Thymus (tissue), 14 donors: ENCODE measurements at places on chromosomes 4 and X.

GRCh38 chr4:177099211-177099610 is 210.5 kb upstream of the NEIL3 start:
- DNase-seq = no peak

- DNase-seq = no peak
Measured at GRCh38 chr4:172411149-172411548, 597.9 kb downstream of the GALNTL6 start.

GRCh38 chr4:115664285-115664684 is 550.9 kb upstream of the NDST4 start:
- DNase-seq = no peak

- peak; percentile 19 for DNase-seq
Measured at GRCh38 chr4:74632634-74633033, 161.7 kb downstream of the BTC start.

- no peak for DNase-seq
Measured at GRCh38 chr4:123593655-123594054, 197.1 kb downstream of the SPRY1 start.

DNA sequence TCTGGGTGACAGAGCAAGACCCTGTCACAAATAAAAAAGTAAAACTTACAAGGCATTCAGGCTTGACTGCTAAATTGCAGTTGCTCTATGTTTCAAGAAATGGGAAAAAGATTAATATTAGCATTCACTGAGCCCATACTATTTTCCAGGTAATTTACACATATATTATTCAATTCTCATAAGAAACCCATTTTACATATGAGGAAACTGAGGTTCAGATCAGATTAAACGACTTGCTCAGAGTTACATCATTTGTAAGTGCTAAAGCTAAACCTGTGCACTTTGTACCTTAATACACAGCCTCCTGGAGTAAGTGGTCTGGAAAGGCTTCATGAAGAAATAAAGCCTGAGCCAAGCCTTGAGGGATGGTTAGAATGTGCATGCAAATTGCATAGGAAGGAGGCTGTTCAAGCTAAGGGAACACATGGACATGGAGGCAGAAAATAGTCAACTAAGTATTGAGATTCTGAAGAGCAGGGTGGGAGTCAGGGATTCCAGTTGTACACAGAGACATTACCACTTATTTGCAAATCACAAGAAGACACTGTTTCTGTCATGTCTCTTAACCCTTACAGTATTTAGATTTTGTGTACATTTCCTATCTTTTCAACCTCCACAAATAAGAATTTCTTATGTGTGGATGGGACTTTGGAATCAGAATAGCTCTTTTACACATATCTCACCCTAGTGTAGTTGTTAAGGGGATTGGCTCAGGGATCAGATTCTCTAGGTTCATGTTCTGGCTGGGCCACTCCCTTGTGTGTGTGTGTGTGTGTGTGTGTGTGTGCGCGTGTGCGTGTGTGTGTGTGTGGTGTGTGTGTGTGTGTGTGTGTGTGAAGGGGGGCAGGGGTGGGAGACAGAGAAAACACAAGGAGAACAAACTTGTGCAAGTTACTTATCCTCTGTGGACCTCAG is 113.4 kb downstream of the TMEM164 start:
- no peak for DNase-seq
